SK-MEL-5 (cell line): ENCODE measurements at places on chromosomes 3 and 15. TPM values are rescaled to one million over a fixed set of nuclear protein-coding genes. Genes with fewer than 3 reads are reported as not detected.

- no peak for DNase-seq
Measured at GRCh38 chr15:68587769-68588385, 9.1 kb downstream of the CORO2B start.

DNA sequence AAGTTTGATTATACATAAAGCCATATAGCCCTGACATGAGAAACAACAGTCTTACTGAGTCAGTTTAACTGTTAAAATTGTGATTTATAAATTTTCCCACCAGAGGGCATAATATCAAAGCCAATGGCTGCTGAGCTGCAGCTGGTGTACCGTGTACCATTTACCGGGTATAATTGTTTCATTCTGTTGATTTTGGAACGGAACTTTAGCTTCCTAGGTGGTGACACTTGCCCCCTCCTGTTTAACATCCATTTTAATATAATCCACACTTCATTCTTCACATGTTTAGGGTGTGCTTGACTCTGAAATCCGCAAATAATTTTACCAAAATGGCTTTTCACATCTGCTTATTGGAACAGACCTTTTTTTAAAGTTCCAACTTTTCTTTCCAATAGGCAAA lies 72.8 kb downstream of the SLC9A9 start:
- peak; percentile 65 for DNase-seq

- DNase-seq: no peak
Measured at GRCh38 chr15:39216816-39217215, 364.1 kb upstream of the THBS1 start.

DNA sequence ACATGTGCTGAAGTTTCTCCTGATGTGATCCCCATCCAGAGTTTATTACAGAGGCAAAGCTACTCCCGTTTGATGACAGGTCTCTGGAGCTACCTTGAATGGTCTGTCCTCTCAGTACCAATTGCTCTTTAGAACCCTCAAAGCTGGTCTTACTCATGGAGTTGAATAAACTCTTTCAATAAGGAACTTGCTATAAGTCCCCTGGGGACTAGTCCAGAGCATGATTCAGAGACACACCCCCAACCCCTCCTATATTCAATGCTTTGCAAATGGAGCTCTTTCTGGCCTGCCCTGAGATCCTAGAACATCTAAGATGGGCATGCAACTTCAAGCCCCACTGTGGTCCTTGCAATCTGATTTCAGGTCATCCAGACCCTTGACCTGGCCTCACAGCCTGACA lies 23.9 kb upstream of the TPM1 start:
- peak; percentile 8 for DNase-seq

Gene ASB14
- total RNA-seq: not detected in 2 replicates
